ENCODE measurements at places on chromosomes 3 and 15. TPM values are rescaled to one million over a fixed set of nuclear protein-coding genes. Genes with fewer than 3 reads are reported as not detected.
A peak's percentile ranks its signal among the peaks of the same experiment; 100 is the strongest.

DNA sequence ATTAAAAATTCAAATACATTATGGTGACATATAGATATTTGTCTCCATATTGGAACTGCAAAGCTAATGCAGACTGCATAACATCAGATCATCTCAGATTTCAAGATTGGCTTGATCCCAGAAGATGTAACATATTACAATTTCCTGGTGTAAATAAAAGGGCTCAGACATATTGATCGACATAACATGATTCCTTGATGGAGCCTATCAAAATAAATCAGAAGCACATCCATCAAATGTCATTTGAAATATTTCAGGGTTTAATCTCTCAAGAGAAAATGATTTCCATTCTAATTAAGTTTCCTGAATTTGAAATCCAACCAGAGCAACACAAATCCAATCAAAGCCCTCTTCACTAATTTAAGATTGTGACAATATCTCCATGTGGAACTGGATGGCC, 75.1 kb upstream of the UNC13C start:
- no peak for DNase-seq
- H3K27me3 ChIP-seq, result no peaks in the 10 kb centered on the region
- H3K4me1 ChIP-seq, result no peaks in the 10 kb centered on the region
- H3K36me3 ChIP-seq, result no peaks in the 10 kb centered on the region
- H3K4me3 ChIP-seq, result no peak overlapping the region

GRCh38 chr3:61996366-61996765, 377.0 kb downstream of the FEZF2 start:
- H3K27me3 ChIP-seq, result no peaks in the 10 kb centered on the region
- H3K4me3 ChIP-seq, result no peak overlapping the region
- H3K36me3 ChIP-seq, result no peaks in the 10 kb centered on the region

DNA sequence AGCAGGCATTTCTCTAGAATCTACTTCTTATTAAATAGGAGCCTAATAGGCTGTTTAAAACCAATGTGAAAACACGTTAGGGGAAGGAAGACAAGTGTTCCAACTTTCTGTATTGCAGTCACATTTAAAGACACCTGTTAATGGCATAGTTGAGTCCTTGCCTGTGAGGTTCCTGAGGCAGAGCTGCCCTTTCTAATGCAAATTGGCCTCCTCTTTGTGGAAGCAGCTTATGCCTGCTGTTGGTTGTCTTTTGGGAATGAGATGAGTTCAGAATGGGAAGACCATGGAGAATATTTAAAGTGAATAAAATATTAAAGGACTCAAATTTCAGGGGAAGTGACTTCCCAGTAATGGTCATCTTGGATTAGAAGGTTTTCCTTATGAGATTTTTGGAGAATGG, 51.2 kb downstream of the NEK11 start:
- H3K27ac ChIP-seq, result no peak overlapping the region
- no peaks in the 10 kb centered on the region for H3K4me1 ChIP-seq
- no peak for DNase-seq
- H3K36me3 ChIP-seq, result no peaks in the 10 kb centered on the region
- no peak overlapping the region for H3K4me3 ChIP-seq

GRCh38 chr15:35674873-35675781, 129.2 kb upstream of the DPH6 start:
- peak overlapping the region; percentile 20 for H3K27ac ChIP-seq
- no peak for DNase-seq
- no peaks in the 10 kb centered on the region for H3K27me3 ChIP-seq
- no peaks in the 10 kb centered on the region for H3K36me3 ChIP-seq
- no peaks in the 10 kb centered on the region for H3K4me1 ChIP-seq
- H3K4me3 ChIP-seq, result no peak overlapping the region

HIGD2B gene
- not detected for total RNA-seq

PPP1R2 gene
- total RNA-seq, result 60.9 TPM

ADGRG7 gene
- not detected for total RNA-seq

FBXO40 gene
- total RNA-seq, result not detected

All from spleen (tissue), 13 donors.